CD8-positive, alpha-beta T cell (primary cell): ENCODE measurements at places on chromosomes 6 and 20.

GRCh38 chr6:57048577-57048976, 2.1 kb downstream of the KIAA1586 start:
- DNase-seq: no peak

GRCh38 chr6:75283907-75284631, 523 bp downstream of the TMEM30A start:
- DNase-seq: no peak

DNA sequence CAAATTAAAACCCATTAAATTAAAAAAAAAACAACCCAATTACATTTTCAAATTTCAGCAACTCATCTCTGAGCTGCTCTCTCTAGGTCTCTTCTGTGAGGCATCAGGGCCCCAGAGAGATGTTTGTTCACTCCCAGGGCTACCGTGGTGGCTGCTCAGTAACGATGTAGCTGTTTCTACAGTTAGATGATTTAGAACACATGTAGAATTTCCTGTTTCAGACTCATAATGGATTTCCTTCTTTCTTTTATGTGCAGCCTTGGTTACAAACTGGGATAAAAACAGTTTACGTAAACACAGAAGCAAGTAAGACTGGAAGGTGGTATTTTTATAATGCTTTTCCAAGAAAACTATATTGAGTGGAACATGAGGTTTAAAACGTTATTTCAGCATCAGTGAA, 116.1 kb upstream of the CCN2 start:
- DNase-seq: no peak

- DNase-seq: no peak
Observed at GRCh38 chr20:62377615-62378178, 9.2 kb upstream of the RPS21 start.

DNA sequence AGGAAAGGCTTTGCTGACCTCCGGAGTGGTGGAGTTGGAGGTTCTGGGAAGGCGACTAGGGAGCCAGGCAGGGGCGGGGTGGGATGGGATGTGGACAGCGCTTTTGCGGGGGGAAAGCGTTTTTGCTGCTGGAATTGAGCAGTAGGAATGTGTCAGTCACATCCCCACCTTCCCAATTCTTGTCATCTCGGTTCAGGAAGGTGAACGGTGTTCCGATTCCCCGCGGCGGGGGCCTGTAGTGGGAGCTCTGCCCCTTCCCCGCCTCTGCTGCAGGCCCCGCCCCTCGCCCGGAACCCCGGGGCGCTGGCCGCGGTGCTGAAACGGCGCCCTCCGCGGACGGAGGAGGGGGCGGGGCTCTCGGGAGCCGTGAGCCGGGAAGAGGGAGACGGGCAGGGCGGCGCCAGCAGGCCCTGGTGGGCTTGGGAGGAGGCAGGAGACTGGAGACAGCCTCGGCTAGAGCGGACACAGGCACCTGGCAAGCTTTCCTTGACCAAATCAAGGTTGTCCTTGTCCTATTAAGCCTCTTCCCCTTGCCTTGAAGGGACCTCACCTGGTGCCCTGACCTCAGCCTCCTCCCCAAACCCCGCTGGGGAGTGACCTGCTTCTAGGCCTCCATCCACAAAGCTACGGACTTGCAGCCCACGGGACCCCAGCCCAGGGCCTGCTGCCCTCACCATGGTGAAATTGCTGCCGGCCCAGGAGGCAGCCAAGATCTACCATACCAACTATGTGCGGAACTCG, at the start of gene LHFPL5:
TSS of gene LHFPL5 (plus strand) at position 357 of the 741 bp plus-strand sequence. CDS start at position 676, 319 bp downstream.
- DNase-seq: peak; percentile 43
